Stimulated activated naive CD8-positive, alpha-beta T cell treated with anti-CD3 and anti-CD28 coated beads, Interleukin-15, amount 100 ng/mL, for 72 hours (primary cell): ENCODE measurements at places on chromosomes 1 and 21.

DNA sequence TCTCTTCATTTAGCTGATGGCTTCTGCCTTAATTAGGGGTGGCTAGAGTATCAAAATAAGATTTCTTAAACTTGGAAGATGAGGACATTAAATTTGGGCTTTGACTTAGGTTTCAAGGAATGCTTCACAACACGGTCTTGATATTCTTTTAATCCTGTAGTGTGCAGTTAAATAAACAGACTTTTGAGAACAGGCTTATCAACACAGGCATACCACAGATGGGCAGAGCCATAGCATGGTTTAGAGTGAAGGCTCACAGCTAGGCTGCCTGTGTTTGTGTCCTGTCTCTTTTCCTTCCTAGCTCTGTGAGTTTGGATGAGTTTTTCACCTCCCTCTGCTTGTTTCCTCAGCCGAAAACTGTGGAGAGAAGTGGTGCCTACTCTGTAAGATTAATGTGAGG is 102.3 kb upstream of the IPO9 start:
- no peak for DNase-seq

DNA sequence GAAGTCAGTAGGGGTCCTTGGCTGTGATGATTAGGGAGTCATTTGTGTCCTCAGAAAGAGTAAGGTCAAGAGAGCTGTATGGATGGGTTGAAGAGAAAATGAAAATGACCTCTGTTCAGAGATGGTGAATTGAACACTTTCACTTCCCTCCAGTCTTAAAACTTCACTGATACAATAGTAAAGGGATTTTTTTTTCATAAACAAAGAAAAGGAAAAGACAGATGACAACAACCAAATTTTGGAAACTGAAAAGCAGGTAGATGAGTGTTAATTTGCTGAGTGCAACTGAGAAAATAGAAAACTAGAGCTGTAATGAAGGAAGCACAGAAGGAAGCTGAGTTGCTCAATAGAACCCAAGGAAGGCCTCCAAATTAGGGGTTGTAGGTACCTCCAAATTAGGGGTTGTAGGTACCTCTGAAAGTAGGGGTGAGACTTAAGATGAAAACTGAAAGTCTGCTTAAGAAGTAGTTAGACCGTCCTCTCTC is 14.8 kb upstream of the S1PR1 start:
- no peak for DNase-seq

DNA sequence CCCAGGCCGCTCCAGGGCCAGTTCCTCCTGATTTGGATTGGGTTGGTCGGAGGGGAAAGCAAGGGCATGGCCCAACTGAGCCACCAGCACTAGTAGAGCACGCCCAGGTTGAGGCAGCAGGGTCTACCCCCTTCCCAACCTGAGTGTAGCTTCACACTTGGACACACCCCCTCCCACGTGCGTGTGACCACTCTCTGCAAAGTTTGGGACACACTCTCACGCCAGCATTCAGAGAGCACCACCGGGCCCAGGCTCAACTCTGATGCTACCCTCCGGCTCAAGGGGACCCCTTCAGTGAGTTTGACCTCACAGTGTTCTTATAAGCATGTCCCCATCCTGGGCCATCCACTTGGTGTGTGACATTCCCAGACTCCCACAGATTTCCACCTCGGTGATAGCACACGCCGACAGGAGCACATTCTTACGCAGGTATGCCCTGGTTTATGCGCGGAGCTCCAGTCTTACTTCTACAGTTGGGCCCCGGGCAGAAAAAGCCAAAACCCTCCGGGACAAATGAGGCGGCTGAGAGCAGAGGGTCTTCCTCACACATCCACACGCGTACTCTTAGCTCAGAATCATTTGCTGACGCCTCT is 3.0 kb upstream of the DMRTA2 start:
- no peak for DNase-seq

DNA sequence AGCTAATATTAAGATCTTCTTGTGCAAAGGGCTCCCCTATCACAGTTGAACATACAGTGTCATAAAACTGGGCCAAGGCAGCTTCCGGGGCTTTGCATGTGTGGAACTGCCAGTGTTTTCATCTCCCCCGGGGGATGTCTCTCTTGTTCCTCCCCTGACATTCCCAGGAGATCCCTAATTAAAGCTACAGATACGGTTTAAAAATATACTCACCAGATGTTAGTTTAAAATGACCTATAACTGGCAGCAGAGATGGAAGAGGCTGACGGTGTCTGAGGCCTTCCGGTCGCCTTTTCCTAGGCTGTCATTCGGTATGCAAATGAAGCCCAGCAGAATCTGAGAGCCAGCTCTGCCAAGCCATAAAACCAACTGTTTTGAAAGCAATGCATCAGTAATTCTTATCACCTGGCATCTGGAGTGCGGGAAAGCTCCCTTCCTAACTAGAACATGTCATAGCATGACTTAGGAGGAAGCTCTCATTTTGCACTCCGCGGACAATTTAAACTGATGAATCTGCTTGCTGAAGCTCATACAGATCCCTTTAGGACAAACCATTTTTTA is 436.5 kb upstream of the VAMP3 start:
- no peak for DNase-seq

- DNase-seq = no peak
Observed at GRCh38 chr1:52590266-52590665, 11.9 kb upstream of the GPX7 start.

DNA sequence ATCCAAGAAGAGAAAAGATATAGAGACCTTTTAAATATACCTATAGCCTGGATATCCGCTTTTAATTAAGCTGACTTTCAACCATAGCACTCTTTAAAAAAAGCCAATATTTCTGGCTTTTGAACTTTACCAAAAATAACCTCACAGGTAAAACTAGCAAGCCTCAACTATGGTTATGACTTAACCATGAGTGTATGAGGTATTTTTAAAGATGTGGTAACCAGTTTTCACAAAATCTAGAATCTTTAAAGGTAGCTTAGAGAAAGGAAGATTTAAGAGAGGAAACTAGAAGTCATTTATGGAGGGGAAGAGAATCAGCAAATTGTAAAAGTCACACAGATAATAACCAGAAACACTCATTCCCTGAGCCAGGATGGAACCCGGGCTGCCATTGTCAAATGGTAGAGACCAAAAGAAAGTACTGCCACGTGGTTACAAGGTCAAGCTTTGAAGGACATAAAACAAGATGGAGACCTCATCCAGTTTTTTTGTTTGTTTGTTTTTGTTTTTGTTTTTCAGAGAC is 288.4 kb upstream of the RGS18 start:
- DNase-seq = no peak

GRCh38 chr1:31441558-31441957 is 28.5 kb downstream of the SERINC2 start:
- no peak for DNase-seq

GRCh38 chr21:38794978-38795377 is 10.8 kb upstream of the ETS2 start:
- DNase-seq = no peak

DNA sequence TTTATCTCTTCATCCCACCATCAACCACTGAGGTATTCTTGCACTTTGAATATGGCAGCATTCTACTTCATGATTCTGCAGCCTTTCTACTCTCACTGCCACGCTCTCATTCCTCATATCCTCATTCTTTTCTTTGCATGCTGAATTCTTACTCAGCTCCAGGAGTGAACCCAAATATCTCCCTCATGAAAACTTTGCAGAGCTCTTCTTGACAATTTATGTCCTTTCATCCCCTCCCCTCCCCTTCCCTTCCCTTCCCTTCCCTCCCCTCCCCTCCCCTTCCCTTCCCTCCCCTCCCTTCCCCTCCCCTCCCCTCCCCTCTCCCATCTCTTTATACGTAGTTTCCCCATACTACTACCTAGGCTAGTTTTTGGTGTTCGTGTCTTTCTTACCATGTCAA is 363.9 kb downstream of the RYR2 start:
- no peak for DNase-seq

DNA sequence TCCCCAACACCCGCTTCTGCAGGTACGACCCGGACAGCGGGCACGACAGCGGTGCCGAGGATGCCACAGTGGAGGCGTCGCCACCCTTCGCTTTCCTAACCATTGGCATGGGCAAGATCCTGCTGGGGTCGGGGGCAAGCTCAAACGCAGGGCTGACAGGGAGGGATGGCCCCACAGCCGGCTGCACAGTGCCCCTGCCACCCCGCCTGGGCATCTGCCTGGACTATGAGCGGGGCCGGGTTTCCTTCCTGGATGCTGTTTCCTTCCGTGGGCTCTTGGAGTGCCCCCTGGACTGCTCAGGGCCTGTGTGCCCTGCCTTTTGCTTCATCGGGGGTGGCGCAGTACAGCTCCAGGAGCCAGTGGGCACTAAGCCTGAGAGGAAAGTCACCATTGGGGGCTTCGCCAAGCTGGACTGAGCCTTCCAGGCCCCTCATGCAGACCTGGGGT is 10.1 kb downstream of the TRIM46 start:
- no peak for DNase-seq

- no peak for DNase-seq
Observed at GRCh38 chr1:163922743-163923201, 601.0 kb downstream of the NUF2 start.

GRCh38 chr1:230917284-230918135 is 49.2 kb upstream of the C1orf198 start:
- peak; percentile 56 for DNase-seq

DNA sequence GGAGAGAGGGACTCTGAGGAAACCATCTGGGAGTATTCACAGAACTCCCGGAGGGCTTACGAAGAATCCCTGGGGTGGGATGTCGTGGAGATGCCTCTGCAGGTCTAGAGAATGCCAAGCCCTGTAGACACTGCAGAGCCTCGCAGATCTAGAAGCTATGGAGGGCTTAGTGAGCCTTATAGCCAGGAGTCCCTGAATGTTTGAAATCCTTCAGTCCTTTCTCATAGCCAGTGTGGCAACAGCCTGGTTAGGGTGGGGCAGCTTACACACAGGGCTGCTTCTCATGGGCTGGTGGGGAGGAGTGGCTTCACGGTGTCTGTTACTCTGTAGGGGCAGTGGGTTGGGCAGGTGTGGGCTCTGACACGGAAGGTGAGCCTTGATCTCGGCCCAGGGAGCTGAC is 44.2 kb upstream of the KDM4A start:
- no peak for DNase-seq

DNA sequence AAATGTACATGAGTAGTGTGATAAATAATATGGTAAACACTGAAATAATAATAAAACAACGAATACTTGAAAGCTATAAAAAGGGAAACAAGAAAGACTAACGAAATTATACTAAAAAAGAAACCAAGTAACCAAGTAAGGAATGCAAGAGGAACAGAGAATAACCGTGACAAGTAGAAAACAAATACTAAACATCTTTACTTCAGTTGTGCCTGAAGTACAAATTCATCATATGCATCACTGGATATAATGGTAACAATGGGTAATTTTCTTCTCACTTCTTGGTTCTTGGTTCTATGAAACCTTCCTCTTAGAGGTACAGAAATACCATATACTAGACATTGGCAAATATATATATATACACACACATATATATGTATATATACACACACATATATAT is 1093.6 kb upstream of the B3GALT2 start:
- DNase-seq = no peak

DNA sequence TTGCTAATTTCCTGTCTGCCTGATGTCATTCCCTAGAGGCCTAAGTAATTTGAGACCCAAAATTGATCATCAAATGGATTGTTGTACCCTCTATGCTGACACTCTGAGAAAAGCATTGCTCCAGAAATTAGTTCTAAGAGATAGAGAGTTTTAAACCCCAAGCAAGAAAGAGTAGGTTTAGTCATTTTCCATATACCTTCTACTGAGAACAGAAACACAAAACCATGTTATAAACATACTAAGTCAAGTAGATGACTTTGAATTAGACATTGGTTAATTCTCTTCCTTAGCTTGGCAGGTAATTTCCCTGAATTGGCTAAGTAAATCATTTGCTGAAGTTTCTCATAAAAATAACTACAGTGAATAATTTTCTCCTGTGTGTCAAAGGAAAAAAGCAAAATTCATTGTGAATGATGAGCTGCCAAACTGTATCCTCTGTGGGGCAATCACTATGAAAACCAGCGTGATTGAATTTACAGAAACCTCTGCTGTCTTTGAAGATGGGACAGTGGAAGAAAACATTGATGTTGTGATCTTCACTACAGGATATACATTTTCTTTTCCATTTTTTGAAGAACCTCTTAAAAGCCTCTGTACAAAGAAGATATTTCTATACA is 20.1 kb downstream of the FMO4 start:
- no peak for DNase-seq

GRCh38 chr1:16293538-16293937 is 56.6 kb upstream of the CPLANE2 start:
- DNase-seq = no peak

GRCh38 chr21:35538386-35538785 is 489.3 kb upstream of the RUNX1 start:
- no peak for DNase-seq

DNA sequence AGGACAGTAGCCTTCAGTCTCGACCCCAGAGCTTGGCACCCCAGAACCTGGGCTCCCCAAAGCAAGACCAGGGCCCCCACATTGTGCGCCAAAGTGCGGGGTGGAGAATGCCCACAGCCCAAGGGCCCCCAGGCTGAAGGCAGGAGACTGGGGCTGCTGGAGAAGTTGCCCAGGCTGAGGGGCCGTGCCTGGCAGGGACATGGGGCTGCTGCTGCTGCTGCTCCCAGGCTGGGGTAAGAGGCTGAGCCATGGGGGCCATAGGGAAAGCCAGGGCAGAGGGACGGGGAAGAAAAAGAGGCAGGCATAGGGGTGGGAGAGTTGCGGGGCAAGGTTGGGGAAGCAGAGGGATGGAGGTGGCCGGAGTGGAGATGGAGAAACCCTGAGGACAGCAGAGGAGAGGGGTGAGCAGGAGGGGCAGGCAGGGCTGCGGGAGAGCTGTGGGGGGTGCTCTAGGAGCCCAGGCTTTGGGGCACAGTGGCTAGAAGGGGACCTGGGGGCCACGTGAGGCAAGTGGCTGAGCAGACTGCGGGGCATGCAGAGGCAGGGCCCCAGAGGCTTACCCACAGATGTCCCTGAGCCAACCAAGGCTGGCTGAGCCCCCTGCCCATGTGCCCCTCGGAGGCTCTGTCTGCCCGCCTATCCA is 18.9 kb downstream of the SLC27A3 start:
- no peak for DNase-seq

DNA sequence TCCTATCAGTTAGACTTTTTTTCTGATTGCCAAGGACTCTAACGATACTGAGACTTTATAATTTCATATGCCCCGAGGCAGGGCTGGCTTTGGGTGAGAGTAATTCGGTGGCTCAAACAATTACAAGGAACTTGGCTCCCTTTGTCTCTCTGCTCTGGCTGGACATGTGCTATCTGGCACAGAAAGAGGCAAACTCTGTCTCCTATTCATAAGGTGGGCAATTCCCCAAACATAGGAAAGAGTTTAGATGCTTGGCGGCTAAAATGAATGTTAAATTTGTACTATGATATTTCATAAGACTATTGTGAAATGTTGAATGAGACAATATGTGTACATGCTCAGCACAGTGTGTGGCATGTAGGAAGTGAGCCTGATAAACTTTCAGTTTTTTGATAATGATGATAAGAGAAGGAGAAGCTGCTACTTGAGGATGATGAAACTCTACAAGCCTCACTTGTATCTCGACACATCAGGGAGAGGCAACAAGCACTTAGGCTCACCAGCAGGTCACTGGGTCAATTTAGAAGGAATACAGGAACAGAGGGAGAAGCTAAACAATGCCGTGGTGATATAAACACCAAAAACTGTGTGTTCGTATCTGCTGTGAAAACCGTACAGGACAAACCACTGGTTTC is 12.6 kb upstream of the NTPCR start:
- DNase-seq = no peak

- no peak for DNase-seq
Observed at GRCh38 chr1:52479076-52479475, 73.8 kb downstream of the TUT4 start.
